ENCODE measurements at places on chromosomes 7 and 10. TPM values are rescaled to one million over a fixed set of nuclear protein-coding genes. Genes with fewer than 3 reads are reported as not detected.

COL26A1 gene
- total RNA-seq: not detected

PARD3 gene
- 39.3 TPM for total RNA-seq

DOCK4 gene
- 229 TPM for total RNA-seq

TFEC gene
- 1.9 TPM for total RNA-seq

SCART1 gene
- total RNA-seq: 0.76 TPM
